ENCODE measurements at places on chromosomes 11 and 22.

- no peak for DNase-seq
These were observed 39.0 kb downstream of the APOL5 start for GRCh38 chr22:35756722-35757121.

DNA sequence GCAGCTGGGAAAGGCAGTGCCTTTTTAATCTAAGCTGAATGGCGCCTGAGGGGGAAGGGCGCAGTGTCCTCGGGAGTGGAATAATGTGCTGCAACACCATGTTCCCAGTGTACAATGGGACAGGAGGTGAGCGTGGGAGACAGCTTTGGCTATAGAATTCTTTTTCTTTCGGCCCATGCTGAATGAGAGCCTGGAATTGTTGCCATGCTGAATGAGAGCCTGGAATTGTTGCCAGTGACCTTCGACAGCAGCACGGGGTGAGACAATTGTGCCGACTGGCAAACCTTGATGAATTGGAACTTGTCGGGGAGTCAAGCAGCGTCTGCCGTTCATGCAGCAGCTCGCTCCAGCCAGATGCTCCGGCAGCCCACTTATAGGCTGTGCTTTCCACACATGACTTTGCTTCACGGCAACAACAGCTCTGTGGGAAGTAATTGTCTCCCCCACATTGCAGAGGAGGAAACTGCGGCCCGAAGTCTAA is 141.4 kb upstream of the E2F8 start:
- DNase-seq: no peak

- no peak for DNase-seq
These were observed 18.4 kb upstream of the FTH1 start for GRCh38 chr11:61985869-61986268.

DNA sequence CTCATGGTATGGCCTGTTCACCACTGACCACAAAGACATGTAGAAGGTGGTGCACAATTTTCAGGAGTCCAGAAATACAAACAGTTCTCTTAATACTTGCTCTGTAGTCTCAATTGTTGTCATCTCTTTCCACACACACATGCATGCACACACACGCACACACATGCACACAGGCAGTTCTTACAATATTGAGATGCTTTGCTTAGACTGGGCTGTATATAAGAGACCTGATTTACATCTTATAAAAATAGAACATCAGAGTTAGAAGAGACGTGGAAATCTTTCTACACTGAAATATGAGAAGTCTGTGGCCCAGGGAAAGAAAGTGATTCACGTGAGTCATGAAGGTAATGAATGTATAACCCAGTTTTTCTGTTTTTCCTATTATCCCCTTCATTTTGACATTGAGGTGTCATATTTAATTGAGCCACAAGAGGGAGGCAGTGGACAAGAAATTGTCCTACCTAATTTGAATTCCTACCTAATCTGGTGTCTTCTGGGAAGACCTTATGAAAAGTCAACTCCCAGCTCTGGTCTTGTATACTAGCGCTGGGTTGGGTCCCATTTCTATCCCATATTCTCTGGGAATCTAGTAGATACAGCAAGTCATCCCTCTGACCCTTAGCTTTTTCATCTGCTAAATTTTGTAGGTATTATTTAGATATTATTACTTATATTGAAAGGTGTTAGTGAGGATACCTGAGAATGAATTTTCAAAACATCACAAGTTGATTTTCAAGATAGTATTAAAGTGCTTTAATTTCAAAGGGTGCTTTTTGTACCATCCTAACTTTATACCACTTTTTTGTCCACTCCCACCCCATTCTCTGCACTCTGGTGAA is 14.9 kb upstream of the MS4A4A start:
- peak; percentile 63 for DNase-seq

GRCh38 chr11:83865636-83866461 is 579.7 kb upstream of the CCDC90B start:
- DNase-seq: no peak

GRCh38 chr11:24295360-24295759 is 201.5 kb upstream of the LUZP2 start:
- no peak for DNase-seq

DNA sequence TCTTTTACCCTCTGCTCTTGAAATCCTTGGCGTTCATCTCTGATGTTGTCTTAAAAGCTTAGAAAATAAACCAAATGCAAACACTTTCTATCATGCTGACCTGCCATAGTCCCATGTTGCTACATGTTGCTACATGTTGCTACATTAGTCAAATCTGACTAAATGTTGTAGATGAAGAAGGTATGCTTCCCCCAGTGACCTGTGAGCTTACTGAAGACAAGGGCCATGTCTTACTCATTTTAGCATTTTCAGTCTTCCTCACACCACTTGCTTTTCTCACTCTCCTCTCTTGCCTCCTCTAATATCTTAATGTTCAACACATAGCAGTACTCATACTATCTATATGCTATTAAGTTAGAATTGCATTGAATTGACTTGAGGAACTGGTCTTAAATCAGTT is 346.4 kb upstream of the MTNR1B start:
- no peak for DNase-seq

DNA sequence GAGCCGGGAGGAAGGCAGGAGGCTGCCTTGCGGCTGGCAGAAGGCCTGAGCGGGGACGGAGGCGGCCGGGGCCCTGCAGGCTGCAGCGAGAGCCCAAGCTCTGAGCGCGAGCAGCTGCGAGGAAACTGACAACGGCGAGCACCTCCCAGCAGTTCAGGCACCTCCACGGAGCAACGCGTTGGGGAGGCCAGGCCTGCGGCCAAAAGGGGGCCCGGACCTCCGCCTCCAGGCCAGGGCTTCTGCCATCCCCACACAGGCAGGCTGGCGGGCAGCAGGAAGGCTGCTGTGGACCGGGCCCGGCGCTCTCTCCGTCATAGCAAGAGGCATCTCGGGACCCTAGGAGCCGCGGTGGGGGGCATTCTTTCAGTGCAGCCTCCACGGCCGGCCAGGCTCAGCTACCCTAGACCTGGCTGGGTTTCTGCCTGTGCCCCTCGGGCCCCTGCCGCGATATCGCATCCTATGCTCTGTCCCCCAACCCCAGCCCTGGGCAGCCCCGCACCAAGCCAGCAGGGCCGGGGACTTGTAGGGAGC is 22.9 kb upstream of the SLC22A12 start:
- no peak for DNase-seq

GRCh38 chr11:72222907-72223614 is 1.5 kb upstream of the INPPL1 start:
- DNase-seq: peak; percentile 91

DNA sequence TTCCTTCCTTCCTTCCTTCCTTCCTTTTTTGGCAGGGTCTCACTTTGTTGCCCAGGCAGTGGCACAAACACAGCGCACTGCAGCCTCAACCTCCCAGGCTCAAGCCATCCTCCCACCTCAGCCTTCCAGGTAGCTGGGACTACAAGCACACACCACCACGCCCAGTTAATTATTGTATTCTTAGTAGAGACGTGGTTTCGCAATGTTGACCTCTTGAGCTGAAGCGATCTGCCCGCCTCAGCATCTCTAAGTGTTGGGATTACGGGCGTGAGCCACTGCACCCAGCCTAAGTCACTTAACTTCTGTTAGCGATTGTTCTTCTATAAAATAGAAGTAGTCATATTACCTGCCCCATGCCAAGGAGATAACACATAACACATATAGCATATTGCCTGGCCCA is 2.8 kb upstream of the SYTL2 start:
- DNase-seq: no peak

DNA sequence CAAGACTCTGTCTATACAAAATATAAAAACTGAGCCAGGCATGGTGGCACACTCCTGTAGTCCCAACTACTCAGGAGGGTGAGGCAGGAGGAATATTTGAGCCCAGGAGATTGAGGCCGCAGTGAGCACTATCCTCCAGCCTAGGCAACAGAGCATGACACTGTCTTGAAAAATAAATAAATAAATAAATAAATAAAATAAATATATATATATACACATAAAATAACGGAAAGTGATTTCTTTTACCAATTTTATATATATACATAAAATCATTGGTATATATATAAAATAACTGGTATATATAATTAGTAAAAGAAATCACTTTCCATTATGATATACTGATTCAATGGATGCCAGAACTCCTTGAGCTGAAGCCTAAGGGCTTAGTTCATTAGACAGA is 91.8 kb downstream of the MRTFA start:
- DNase-seq: no peak

DNA sequence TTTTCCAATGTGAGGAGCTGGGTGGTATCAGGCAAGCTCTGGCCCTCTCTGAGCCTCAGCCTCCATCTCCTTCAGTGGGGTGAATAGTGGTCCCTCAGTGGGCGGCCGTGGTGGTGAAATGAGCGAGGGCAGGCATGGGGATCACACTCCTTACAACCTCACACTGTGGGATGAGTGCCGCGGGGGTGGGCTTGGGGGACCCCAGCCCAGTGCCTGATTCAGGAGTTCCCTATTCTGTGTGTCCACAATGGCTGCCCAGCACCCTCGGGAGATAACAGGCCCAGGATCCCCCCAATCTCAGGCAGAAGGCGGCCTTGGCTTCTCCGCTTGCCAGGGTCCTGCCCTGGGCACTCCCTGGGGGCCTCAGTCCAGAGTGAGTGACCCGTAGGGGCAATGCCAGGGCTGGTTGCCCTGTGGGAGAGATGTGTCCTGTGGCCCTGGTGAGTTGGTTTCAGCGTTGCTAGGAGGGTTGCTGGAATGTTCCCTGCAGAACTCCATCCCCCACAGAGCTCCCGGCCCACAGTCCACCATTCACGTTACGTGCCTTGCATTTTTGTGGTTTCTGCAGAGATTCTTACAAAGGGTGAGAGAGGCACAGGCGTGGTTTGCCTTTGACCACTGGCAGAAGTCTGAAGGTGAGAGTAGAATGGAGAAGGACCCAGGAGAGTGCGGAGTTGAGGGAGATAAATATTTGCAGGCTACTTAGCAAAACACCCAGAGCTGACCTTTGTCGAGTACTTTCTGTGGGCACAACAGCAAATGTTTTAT is 2.9 kb downstream of the ALDH3B1 start:
- no peak for DNase-seq

DNA sequence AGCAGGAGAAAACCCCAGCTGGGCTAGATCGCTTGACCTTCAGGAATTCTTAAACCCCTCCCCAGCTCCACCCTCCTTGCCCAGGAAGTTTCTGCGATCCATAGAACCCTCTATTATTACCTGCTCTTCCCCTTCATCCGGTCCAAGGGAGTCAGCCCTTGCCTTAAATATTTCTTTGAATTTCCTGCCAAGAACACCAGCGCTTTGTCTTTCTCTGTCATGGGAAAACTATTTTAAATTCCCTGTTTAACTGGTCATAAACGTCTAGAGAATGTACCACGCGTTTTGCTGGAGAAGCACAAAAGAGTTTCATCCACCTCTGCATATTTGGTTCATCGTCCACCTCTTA is 496 bp upstream of the TRAF6 start:
- DNase-seq: no peak

- no peak for DNase-seq
These were observed 8.2 kb downstream of the RTL6 start for GRCh38 chr22:44489817-44490216.

DNA sequence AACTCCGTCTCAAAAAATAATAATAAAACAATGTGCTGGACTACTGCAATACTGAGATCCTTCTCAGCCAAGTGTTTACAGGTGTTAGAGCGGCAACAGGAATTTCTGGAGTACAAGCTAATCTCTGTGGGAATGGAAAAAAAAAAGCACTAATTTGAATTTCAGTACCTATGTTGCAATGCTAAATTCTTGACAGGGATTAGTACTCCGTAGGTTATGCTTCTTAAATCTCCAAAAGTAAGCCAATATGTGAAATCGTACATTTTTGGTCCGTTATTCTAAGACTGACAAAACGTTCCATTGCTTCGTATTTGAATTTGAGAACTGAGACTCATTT is 1.1 kb downstream of the ATL3 start:
- DNase-seq: no peak

DNA sequence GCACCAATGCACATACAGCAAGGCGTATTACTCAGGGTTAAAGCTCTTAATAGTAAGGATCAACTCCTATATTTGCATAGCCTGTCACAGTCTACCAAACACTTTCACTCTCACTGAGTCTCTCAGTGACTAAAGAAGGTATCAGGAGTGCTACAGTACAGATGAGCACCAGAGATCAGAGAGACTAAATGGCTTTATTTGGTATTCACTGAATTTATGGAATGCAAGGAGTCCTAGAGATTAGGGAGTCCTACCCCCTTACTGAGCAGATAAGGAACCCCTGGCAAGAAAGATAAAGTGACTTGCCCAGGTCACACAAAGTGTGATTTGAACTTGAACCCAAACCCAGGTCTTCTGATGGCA is 396.4 kb upstream of the CCDC90B start:
- DNase-seq: peak; percentile 11

- DNase-seq: no peak
These were observed 97.3 kb downstream of the PDHX start for GRCh38 chr11:35013514-35014233.

- no peak for DNase-seq
These were observed 180.2 kb downstream of the CHST1 start for GRCh38 chr11:45485070-45485707.

DNA sequence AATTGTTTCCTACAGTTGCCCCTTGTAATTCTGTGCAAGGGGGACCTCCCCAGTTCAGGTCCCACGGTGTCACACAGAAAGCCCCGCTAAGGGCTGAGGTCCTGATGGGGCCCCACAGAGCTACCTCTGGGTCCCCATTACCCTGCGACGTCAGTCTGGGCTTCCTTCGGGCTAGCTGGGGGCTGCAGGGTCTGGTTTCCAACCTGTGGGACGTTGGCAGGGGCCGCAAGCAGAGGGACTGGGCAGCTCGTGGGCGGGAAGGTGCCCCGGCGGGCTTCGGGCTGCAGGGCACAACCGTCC is 698 bp downstream of the SLC37A4 start:
- DNase-seq: no peak

DNA sequence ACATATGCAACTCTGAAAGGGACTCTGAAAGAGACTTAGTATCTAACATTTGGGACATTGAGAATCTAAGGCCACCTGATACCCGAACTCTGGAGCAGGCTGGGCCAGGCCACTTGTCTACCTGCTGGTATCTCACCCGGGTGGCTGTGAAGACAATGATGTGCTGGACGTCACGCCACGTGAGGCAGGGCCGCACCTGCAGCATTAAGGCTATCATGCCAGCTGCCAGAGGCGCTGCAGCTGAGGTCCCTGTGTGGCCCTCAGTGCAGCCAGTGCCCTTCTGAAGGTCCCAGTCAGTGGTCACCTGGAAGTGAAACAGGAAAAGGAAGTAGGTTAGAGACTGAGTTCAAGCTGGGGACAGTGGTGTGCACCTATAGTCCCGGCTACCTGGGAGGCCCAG is 12.4 kb downstream of the PCSK7 start:
- DNase-seq: peak; percentile 15

DNA sequence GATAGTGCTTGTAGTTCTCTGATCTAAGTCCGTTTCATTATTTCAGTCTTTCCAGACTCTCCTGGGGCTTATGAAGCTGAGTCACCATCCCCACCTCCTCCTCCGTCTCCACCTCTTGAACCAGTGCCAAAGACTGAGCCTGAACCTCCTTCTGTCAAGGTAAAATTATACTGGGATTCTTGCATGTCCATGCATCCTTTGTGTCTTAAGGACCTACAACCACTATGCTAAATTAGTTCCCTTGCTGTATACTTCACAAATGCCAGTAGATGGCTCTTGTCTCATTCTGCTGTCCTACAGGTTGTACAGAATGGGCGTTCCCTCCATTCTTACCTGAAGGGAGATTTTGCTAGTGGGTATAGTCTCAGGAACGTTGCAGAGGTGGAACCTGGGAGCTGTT is 42.2 kb downstream of the POLD3 start:
- peak; percentile 37 for DNase-seq

Measured in hematopoietic multipotent progenitor cell treated with erythropoietin and hydrocortisone succinate and interleukin-3 and kit ligand, for 8 days (in vitro differentiated cells).